SK-N-SH (cell line): ENCODE measurements at places on chromosomes 5 and 9.

GRCh38 chr5:103111468-103111867 is 8.5 kb downstream of the GIN1 start:
- no peak for DNase-seq

DNA sequence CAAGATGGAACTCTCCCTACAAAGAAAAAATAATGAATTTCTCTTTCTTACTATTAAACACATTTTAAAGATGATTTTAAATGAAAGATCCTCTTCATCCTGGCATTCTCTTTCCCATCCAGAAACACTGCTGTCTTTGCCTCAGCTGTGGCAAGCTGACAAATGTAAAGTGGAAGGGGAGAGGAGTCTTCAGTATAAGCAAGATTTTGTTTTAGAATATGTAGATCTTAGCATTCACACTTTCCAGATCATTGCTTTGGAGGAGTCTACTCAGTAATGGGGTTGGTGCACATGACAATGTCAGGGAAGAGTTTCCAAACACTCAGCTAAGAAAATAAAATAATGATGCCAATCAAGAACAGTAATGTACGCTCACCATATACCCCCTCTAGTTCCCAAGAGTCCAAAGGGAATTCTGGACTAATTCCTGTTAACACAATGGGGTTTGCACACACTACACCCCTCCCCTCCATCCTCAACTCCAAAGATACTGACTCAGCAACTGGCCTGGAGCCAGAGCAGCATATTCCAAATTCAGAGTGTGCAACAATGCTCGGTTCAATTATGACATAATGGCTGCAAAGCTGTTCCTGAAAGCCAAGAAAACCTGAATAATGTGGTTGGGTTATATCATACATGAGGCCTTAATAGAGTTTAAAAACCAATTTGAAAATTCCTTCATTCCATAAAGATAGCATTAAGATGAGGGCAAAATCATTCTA is 4.6 kb downstream of the C5orf63 start:
- no peak for DNase-seq

DNA sequence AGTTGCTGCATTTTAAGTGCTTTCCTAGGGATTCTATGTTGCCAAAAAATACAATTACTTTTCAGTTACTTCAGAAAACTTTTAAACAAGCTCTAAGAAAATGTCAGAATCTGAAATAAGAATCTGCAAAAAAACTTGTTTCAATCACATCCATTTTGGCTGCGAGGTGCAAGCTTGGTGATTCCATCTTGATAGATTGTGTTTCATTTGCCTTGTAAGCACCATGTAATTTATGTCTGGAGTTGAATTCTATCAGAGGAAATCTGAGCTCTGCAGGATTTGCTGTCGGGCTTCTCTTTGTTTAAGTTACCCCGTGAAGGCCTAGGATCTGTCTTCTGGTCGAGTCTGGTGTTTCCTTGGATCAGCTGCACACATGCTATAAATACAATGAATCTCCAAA is 40.4 kb upstream of the MAN2A1 start:
- DNase-seq: no peak

DNA sequence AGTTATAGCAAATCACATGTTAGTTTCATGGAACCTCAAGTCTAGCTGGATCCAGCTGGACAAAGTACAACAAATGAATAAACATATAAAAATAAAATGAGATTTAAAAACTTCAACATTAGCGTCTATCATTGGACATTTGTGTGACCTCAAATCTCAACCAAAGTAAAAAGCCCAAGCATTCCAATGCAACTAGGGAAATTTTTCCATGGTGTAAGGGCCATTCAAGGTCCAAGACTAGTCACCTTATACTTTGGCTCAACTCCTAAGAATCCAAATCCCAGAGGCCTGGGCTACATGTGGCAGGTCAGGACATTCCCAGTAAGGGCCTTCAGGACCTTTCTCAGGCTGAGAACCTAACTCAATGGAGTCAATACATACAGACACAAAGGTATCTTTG is 137.4 kb upstream of the DMAC1 start:
- DNase-seq: no peak

- no peak for DNase-seq
Observed at GRCh38 chr9:110214586-110215355, 6.8 kb upstream of the C9orf152 start.

DNA sequence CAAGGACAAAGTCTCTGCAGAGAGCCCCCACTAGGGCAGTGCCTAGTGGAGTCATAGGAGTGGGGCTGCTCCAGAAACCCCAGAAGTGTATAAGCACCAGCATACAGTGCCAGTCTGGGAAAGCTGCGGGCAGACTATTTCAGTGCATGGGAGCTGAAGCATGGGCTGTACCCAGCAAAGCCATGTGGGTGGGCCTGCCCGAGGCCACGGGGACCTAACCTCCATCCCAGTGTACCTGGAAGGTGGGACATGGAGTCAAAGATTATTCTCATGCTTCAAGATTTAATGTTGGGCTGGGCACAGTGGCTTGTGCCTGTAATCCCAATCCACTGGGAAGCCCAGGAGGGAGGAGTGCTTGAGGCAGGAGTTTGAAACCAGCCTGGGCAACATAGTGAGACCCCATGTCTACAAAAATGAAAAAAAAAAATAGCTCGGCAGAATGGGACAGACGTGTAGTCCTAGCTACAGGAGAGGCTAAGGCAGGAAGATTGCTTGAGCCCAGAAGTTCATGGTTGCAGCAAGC is 36.7 kb downstream of the PTPDC1 start:
- DNase-seq: no peak
